NCI-H446 (cell line): ENCODE measurements at places on chromosomes 2 and 18.

GRCh38 chr2:65430603-65431420, 1.6 kb downstream of the SPRED2 start:
- peak; percentile 44 for DNase-seq

- no peak for DNase-seq
Measured at GRCh38 chr2:65671670-65672242, 239.4 kb upstream of the SPRED2 start.

GRCh38 chr2:188078534-188078933, 213.1 kb upstream of the GULP1 start:
- DNase-seq: peak; percentile 65

DNA sequence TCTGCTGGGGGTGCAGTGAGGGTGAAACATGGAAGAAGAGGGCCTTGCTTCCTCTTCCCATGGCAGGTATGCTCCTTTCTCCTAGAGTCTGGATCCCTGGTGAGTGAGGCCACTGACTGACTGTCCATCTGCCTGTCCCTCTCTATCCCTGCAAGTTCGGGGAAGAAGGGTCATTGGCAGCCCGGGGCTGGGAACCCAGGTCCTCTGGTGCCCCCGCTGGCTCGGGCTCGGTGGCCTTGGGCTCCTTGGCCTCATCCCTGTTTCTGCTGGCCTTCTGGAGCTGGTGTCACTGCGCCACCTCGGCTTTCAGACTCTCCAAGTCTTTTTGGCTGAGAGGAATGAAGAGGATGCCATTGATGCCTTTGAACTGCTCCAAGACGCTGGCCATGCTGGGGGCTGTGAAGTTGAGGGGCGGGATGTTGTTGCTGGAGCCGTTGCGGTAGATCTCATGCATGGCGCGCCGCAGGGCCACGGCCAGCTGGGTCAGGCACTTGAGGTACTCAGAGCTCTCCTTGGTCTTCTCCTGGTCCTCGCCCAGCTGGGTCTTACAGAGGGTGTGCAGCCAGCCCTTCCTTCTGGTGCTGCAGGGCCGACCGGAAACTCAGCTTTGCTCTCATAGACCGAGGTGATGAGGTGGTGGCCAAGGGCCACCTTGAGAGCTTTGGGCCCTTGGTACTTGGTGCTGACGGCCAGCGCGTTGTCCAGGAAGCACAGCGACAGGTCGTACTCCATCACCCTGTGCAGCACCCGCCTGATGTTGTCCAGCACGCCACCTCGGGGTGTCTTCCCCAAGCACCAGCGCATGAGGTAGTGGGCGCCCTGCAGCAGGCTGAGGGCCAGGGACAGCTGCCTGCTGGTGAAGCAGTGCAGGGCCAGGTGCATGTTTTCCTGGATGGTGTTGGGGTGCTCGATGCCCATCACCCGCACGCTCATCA, 6.3 kb downstream of the MEP1B start:
- DNase-seq: no peak

GRCh38 chr18:2555895-2556294, 15.4 kb downstream of the METTL4 start:
- no peak for DNase-seq

GRCh38 chr2:98367721-98368120, 21.5 kb downstream of the CNGA3 start:
- no peak for DNase-seq
